IMR-90 (cell line): ENCODE measurements at places on chromosomes 7 and 10. TPM values are rescaled to one million over a fixed set of nuclear protein-coding genes. Genes with fewer than 3 reads are reported as not detected.

HOXA7 gene
- under 0.01 and 0.18 TPM in 2 replicates for total RNA-seq

FLNC gene
- 116 and 139 TPM in 2 replicates for total RNA-seq

GPER1 gene
- total RNA-seq: 2.0 and 2.2 TPM in 2 replicates

- DNase-seq: no peak
Observed at GRCh38 chr7:91151916-91152315, 112.3 kb upstream of the FZD1 start.

- DNase-seq: no peak
Observed at GRCh38 chr7:94444813-94445212, 50.1 kb downstream of the COL1A2 start.

- no peak for DNase-seq
Observed at GRCh38 chr10:104391969-104392296, 38.3 kb downstream of the CFAP58 start.

- DNase-seq: no peak
Observed at GRCh38 chr7:20777377-20778062, 9.2 kb downstream of the SP8 start.

GRCh38 chr7:28488061-28488791, 75.9 kb downstream of the CREB5 start:
- DNase-seq: no peak

- no peak for DNase-seq
Observed at GRCh38 chr7:97418312-97418711, 300.8 kb downstream of the SDHAF3 start.

DNA sequence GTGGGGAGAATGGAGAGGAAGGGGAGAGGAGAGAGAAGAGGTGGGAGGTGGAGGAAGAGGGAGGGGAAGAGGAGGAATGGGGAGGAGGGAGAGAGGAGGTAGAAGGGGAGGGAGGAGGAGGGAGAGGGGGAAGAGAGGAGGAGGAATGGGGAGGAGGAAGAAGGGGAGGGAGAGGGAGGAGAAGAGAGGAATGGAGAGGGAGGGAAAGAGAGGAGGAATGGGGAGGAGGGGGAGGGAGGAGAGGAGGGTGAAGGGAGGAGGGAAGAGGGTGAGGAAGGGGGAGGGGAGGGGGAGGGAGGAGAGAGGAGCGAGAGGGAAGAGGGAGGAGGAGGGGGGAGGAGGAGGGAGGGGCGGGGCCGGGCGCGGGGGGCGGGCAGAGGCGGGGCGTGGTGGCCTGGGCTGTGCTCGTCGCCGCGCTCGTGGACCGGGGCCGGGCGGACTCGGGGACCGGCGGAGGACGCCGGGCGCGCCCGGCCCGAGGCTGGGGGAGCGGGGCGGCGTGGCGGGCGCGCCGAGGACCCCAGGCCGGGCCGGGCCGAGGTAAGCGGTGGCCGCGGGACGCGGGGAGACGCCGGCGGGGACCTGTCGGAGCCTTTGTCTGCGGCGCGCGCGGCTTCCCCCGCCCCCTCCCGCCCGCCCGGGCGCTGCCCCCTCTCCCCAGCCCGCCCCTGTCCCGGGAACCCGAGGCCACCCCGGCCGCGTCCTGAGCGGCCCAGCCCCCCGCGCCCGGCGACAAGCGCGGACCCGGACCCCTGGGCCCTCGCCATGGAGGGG, at the start of gene SLC29A4:
TSS of gene SLC29A4 (plus strand) at position 401 of the 774 bp plus-strand sequence. CDS start 4,874 bp downstream, outside the sequence.
- no peak for DNase-seq

- DNase-seq: no peak
Observed at GRCh38 chr10:70404787-70405036, 767 bp downstream of the EIF4EBP2 start.

- no peak for DNase-seq
Observed at GRCh38 chr7:42729053-42729765, 182.7 kb downstream of the C7orf25 start.
